ENCODE measurements at places on chromosomes 3 and 15. TPM values are rescaled to one million over a fixed set of nuclear protein-coding genes. Genes with fewer than 3 reads are reported as not detected.

Gene DISP2
- total RNA-seq, result 3.6 TPM

Gene CP
- total RNA-seq, result 0.44 TPM

Gene CLDN16
- not detected for total RNA-seq

Gene CCR5
- total RNA-seq, result not detected

- DNase-seq, result no peak
Observed at GRCh38 chr3:70779296-70779695, 466.9 kb upstream of the MDFIC2 start.

DNA sequence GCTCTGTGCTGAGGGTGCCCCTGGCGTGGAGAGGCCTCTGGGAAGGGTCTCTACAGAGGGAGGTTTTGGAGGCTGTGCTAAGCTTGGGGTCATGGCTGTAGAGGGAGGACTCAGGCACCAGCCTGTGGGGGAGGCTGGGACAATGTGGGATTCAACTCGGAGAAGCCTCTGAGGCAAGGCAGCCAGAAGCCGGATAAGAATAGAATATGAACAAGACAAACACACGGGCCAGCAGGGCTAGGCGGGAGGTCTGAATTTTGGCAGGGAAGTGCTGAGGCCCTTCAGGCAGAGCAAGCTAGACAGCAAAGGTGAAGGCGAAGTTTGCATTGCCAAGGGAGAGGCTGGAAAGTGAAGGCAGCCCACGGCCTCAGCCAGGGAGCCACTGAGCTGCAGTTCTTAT, 612.1 kb upstream of the NR2F2 start:
- no peak for DNase-seq

GRCh38 chr15:47466357-47466756, 250.9 kb upstream of the SEMA6D start:
- DNase-seq, result no peak

DNA sequence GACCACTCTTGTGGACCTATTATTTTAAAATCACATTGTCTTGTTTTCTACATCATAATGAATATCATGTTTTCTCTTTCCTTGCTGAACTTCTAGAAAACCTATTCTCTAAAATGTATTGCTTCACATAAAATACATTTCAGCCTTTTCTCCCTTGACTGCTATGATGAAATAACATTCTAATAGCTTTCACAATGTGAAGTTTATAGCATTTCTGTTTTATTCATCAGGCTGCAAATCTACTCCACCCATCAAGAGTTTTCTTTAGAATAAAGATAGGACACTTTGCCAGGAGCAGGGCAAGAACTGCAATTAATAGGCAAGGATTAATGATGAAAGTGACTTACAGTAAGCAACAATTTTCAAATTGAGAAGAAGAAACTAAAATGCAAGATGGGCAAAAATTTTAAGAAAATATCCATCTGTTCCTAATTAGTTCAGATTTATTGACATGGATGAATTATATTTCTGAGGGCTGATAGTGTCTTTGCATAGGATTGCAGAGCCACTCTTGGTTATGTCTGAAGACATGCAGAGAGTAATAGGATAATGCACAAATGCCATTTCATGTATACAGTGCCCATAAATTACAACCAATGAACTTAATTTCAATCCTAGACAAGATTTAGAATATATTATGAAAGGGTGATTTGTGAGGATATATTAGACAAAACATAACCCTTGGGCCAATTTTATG, 21.7 kb downstream of the LEKR1 start:
- DNase-seq, result no peak

- no peak for DNase-seq
Observed at GRCh38 chr3:13550423-13550690, 1.4 kb downstream of the FBLN2 start.

DNA sequence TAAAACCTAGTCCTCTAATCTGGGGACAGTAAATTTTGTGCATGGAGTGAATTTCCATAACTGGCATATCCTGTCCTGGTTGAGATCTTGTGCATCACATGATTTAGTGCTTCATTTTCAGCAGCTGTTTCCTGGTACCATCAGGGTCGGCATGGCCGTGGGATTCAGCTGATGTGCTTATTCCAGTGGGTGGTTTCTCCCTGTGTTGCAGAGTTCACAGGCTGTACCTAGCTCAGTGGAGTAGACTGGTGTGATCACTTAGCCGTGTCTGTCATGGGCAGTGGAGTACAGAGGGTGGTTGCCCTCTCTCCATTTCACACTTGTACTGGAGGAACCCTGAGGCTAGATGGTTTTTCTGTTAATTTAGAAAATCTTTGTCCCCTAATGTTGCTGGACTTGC, 228.5 kb downstream of the PTPRG start:
- no peak for DNase-seq

DNA sequence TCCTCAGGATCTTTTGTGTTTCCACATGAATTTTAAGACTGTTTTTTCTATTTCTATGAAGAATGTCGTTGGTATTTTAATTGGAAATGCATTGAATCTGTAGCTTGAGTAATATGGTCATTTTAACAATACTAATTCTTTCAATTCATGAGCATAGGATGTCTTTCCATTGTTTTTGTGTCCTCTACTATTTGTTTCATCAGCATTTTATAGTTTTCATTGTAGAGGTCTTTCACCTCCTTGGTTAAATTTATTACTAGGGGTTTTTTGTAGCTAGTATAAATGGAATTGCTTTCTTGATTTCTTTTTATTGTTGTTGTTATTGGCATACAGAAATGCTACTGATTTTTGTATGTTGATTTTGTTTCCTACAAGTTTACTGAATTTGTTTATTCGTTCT, 17.3 kb upstream of the ATP2C1 start:
- DNase-seq, result no peak

DNA sequence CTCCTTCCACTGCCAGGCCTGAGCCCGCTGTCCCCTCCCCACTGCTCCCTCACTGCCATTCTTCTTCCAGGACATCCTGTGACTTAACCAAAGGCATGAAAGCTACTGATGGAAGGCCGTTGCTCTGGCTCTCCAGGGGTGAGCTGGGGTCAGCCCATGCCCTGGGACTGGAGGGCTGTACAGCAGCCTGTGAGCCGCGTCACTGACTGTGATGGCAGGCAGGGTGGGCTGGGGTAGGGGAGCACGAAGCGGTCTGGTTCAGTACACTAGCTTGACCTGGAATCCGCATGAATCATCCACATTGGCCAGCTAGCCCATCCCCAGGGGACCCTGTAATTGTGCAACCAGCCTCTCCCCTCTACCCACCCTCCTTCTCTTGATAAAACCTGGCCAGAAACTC, 30.8 kb downstream of the CORO2B start:
- DNase-seq, result no peak

GRCh38 chr15:90883526-90883975, 753 bp upstream of the FES start:
- no peak for DNase-seq

All from endothelial cell (in vitro differentiated cells).